Stimulated activated effector memory CD8-positive, alpha-beta T cell treated with anti-CD3 and anti-CD28 coated beads, Interleukin-12 subunit alpha, Interleukin-12 subunit beta, amount 100 ng/mL, for 72 hours (primary cell): ENCODE measurements at places on chromosomes 6 and 20.
A peak's percentile ranks its signal among the peaks of the same experiment; 100 is the strongest.

GRCh38 chr6:57216235-57217101, 5.6 kb downstream of the RAB23 start:
- DNase-seq = no peak

- no peak for DNase-seq
Measured at GRCh38 chr20:51036827-51037531, 14.1 kb upstream of the KCNG1 start.

GRCh38 chr20:19522071-19522801, 235.8 kb upstream of the RIN2 start:
- DNase-seq = no peak

- DNase-seq = no peak
Measured at GRCh38 chr20:44754554-44754953, 8.9 kb downstream of the KCNK15 start.

GRCh38 chr6:4319981-4320683, 184.8 kb upstream of the ECI2 start:
- no peak for DNase-seq

DNA sequence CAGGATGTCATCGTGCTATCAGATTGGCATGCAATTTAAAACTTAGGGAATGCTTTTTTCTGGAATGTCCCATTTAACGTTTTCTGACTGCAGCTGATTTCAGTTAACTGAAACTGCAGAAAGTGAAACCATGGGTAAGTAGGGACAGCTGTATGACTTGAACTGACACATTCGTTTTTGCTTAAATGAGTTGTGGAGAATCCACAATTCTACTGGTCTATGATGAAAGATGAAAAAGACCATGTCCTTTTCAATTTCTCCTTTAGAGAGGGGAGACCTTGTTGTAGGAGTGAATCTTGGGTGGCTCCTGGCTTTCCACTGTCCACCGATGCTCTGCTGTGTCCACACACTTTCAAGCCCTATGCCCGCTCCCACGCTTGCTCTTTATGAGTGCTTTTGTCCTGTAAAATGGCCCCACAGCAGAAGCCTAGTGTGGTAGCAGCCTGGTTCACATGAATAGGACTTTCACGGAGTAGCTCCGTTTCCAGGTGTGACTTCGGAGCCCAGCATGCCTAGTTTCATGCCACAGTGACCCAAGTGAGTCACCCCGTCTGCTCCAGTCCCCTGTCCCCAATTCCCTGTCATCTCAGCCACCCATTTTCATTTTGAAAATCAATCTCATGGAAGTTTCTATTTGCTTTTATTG, 21.9 kb downstream of the DYNLT1 start:
- DNase-seq = no peak

GRCh38 chr6:75210885-75211739, 5.3 kb upstream of the COL12A1 start:
- DNase-seq = peak; percentile 36

DNA sequence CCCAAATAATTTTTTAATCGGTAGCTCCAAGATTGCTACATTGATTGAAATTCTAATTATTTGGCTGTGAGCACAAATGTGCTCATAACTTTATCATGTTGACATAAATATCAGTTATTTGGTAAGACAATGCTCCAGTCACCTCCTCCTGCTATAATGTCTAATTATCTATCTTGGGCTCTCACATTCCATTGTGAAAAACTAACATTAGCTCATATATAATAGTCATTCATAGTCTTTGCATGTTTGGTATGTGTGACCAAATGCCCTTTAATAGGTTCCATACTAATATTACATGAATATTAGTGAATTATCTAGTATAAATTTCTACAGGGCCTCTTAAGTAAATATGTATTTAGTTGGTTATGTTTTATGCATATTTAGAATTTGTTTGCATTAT, 185.6 kb upstream of the MCHR2 start:
- DNase-seq = no peak

GRCh38 chr6:95017922-95018321, 559.4 kb upstream of the MANEA start:
- no peak for DNase-seq

DNA sequence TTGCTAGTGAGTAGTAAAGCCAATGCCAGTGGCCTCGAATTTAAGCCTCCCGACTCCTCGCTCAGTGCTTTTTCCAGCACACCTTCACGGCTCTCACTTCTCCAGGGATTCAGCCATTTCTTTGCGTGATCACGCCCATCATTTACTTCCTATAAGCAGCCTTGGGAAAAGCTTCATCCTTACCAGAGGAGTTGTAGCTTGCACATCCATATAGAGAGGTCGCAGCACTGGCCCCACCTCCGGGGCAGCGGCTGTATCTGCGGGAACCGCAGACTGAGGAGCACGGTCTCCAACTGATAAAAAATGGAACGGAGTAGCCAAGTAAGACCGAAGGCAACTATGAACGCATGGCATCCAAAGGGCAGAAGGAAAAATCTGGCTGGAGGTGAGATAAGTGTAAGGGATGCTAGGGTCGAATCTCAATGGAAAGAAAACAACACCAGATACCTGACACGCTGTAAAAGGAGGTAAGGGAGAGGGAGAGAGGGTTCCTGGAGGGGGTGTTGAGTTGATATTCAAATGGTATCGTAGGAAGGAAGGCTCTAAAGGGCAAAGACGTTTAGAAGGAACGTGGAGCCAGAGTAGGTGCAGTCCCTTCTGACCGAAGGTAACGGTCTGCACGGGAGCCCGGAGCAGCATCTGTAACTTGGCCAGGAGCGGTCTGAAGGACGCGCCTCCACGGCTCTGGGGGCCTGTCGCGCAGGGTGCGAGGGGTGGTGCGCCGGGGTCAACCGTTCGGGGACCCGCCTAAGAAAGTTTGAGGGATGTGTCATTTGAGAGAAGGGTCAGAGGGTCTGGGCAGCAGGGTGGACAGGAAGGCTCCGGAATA, 640 bp downstream of the NFS1 start:
- no peak for DNase-seq

- DNase-seq = no peak
Measured at GRCh38 chr6:76876922-76877553, 586.3 kb downstream of the HTR1B start.
